ENCODE measurements at places on chromosomes 1 and 21.

- no peak for DNase-seq
Observed at GRCh38 chr1:212326541-212326940, 41.3 kb downstream of the PPP2R5A start.

DNA sequence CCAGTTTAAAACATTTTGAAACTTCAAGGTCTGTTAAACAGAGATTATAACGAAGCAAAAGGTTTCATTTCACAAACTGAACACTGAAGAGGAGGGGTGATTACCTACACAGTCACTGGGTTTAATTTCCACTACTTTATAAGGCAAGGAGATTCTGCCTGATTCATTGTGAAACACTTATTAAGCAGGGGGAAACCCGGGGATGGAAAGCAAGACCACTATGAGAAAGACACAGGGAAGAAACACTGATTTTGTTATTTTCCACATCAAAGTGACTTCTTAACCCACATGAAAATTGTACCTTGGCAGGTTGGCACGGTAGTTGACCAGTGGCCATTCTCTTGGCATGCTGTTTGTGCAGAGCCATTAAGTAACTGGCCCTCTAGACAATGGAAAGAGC lies 8.1 kb upstream of the F5 start:
- DNase-seq = no peak

- DNase-seq = peak; percentile 75
Observed at GRCh38 chr1:65527190-65527589, 106.7 kb downstream of the LEPR start.

DNA sequence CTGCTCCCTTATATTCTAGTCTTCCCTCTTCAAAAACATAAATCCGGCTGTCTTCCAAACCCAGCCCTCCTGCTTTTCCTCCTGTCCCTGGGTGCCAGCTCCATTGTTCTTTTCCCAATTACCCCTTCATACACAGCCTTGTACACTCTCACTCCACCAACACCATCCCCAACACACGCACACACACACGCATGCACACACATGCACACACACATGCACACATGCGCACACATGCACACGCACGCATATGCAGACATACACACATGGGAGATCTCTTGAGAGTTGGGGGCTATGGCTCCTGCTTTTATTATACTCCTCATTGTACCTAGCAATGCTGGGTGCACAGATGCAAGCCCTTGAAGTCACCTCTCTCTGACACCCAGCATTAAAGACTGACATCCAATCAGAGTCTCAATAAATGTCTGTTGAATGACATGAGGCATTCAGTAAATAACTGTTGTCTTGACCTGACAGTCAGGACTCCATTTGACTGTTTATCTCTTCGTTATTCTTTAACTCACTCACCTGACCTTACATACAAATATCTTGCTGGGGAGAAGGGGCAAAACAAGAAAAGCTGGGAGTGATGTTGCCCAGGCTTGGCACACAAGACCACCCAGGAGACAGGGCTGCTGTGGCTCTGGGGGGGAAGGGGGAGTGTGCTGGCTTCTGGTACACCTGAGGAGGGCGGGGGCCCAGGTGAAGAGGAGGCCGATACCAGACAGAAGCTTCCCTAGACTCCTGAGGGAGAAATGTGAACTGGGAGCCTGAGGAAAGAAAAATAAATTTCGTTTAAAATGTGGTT lies 16.0 kb downstream of the ABCA4 start:
- no peak for DNase-seq

DNA sequence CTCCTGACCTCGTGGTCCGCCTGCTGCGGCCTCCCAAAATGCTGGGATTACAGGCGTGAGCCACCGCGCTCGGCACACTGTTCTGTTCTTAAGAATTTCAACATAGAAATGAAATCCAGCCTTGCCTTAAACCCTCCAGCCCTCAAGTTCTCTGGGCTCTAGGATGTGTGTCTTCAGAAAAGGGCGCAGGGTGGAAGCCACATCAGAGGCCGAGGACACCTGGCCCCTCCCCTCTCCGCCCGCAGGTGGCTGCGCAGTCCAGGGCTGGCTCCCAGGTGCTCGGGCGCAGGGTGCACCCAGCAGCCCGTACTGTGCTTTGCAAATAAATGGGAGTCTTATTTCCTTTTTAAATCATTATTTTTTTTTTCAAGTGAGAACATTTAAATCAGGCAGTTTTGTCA lies 2.0 kb upstream of the C1orf174 start:
- DNase-seq = no peak

DNA sequence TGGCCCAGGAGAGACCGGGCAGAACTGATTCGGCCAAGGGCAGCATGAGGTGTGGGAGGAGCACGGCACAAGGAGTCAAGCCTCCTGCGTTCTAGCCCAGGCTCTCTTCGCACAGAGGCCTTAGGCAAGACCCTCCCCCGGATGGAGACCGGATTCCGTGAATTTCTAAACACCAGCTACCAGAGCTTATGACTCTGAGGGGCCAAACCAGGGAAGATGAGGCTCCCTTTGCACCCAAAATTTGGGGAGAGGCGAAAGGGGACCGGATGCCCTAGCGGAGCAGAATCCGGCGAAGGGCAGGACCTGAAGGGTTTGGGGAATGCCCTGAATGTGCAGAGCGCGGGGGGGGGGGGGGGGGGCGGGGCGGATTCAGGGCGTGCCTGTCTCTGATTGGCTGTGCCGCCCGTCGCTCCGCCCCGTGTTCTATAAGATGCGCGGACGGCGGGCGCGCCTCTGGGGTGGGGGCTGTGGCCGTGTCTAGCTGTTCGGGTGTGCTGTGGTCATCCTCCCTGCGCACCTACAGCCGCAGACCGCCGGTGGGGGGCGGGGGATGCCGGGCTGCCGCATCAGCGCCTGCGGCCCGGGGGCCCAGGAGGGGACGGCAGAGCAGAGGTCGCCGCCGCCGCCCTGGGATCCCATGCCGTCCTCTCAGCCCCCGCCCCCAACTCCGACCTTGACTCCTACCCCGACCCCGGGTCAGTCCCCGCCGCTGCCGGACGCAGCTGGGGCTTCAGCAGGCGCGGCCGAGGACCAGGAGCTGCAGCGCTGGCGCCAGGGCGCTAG lies at the start of gene TRNP1:
TSS of gene TRNP1 (plus strand) at position 456 of the 783 bp plus-strand sequence. CDS start at position 551, 95 bp downstream.
- peak; percentile 72 for DNase-seq

GRCh38 chr1:160366731-160367515 lies at the start of gene NHLH1:
NHLH1 (plus strand) TSS chr1:160367071; CDS start chr1:160370732, 3,661 bp downstream.
- DNase-seq = no peak

GRCh38 chr1:175208773-175209492 lies 16.4 kb upstream of the KIAA0040 start:
- peak; percentile 14 for DNase-seq

- no peak for DNase-seq
Observed at GRCh38 chr1:7684132-7684531, 87.0 kb upstream of the VAMP3 start.

DNA sequence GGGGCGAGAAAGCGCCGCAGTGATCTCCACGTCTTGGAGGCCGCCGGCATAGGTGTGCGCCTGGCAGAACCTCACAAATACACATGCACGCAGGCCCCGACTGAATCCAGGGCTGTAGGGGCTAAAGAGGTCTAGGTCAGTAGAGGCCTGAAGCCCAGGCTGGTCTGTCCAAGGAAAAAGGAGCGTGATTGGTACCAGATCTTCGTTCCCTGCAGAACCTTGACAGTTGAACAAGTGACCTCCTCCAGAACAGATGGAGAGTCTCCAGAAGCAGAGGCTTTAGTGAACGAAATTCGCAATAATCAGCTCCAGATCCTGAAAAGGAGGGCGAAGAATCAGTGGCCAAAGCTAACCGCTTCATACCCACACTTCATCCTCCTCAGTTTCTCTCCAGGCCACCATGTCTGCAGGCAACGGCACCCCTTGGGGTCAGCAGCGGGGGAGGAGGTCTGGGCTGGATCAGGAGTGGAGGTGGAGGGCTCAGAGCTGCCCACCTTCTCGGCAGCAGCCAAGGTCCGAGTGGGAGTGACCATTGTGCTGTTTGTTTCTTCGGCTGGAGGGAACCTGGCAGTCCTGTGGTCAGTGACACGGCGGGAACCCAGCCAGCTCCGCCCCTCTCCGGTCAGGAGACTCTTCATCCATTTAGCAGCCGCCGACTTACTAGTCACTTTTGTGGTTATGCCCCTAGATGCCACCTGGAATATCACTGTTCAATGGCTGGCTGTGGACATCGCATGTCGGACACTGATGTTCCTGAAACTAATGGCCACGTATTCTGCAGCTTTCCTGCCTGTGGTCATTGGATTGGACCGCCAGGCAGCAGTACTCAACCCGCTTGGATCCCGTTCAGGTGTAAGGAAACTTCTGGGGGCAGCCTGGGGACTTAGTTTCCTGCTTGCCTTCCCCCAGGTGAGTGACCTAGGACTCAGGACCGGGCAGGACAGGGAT lies 749 bp upstream of the PEX11B start:
- peak; percentile 46 for DNase-seq

GRCh38 chr1:174902531-174903099 lies 97.1 kb upstream of the CACYBP start:
- DNase-seq = no peak

GRCh38 chr1:45574105-45574626 lies 9.7 kb upstream of the NASP start:
- no peak for DNase-seq

DNA sequence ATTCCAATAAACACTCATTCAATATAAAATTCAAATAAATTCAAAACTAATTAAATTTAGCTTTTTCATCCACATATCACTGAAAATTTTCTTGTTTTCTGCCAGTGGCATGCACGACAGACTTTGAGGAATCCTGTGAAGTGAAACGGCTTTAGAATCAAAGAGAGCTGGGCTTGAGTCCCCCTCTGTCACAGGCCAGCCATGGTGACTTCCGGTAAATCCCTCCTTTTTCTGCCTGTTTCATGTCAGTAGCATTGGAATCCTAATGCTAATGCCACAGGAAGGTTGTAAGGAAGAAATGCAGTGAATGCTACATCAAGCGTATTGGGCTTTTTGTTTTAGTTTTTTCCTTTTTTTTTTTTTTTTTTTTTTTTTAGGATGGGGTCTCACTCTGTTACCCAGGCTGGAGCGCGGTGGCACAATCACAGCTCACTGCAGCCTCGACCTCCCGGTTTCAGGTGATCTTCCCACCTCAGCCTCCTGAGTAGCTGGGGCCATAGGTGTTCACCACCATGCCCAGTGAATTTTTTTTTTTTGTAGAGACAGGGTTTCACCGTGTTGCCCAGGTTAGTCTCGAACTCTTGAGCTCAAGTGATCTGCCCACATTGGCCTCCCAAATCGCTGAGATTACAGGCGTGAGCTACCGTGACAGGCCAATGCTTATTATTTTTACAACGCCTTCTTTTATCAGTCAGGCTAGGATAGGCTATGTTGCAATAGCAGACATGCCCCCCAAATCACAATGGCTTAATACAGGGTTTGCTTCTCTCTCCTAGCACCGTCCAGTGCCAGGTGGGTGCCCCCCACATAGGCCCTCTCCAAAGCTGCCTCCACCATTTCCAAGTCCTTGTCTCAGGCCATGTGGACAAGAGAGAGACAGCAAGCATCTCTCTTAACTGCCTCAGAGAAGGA lies 3.6 kb upstream of the MATN1 start:
- DNase-seq = no peak

DNA sequence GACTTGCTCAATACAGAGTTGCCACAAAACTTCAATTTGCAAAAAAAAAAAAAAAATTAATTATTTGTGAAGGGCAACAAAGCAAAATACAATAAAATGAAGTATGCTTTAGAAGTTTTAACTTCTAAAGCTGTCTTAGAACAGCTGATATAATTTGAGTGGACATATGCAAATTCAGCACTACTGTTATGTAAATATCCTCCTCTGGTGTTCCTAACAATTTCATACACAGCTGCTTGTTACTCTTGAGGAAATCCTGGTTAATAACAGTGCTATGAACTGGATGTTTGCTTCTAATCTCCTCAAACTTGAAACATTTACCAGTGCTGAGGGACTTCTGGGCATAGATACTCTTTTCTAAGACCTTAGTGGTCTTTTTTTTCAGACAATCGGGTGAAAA lies 69.6 kb upstream of the COL24A1 start:
- DNase-seq = no peak

GRCh38 chr1:201463071-201463552 lies 5.9 kb downstream of the PHLDA3 start:
- no peak for DNase-seq

DNA sequence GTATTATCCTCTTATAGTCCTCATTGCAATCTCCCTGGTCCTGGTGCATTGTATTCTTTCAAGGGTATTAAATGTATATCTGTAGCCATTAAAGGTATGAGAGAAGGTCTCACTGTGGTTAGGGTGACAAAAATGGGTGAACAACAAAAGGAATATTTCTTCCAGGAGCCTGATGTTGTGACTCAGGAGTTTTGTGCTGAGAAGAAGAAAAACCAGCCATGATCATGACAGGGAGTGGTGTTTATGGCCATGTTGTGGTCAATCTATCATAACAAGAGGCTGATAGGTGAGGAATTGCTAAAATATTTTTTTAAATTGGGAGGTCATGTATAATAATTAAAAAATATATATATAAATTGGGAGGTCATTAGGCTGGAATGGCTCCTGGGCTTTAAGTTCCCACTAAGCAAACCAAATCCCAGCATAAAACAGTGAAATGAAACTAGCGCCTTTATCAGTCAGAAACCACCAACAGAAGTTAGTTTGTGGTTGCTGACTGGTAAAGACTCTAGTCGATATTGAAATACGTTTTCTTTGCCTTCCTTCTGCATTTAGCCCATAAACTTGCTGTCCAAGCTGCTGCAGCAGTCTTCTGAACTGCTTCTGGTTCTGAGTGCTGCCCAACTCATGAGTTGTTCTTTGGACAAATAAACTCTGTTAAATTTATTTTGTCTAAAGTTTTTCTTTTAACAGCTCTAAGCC lies 60.3 kb downstream of the TBX19 start:
- no peak for DNase-seq

DNA sequence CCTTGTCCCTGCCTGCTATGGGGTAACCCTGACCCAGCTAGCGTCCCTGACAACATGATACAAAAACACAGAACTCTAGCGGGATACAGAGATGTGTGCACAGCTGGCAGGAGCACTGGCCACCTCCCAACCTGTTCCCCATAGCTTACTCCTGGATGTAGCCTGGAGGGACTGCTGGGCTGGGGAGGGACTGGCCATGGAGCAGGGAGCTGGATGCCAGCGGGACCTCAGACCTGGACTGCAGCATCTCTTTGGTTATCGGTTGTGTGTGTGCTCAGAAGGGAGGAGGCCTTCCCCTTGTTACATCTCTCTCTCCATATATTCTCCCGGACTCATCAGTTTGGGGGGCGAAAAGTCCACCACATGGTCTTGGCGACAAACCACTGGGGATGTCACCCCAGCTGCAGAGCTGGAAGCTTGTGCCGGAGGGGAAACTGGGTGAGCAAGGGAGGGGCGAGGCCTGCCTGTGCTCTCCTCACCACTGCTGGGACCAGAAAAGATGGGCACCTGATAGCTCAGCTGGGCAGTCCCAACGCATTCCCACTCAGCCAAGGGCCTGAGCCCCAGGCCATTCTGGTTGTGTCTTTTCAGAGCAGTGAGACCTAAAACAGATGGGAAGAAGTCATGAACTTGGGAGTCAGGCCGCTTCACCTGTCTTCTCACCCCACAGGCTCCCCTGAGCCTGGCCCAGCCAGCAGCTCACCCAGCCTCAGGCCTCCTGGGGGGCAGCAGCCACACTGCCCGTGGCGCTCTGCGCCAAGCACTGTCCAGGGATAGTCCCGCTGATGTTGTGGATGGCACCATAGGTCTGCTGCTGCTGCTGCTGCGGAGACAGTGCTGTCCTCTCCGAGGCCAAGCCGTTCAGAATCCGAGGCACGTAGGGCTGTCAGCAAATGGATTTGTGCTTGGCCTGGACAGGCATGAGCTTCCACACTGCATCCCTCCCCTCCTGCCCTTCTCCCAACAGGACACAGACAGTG lies 35.6 kb downstream of the TMEM63A start:
- DNase-seq = no peak
